Spinal cord (tissue), 10 donors: ENCODE measurements at places on chromosomes 5 and 9. TPM values are rescaled to one million over a fixed set of nuclear protein-coding genes. Genes with fewer than 3 reads are reported as not detected.

Gene GRPEL2
- 21.4 TPM for polyA plus RNA-seq

Gene ST8SIA4
- 16.8 TPM for polyA plus RNA-seq

Gene CCIN
- polyA plus RNA-seq: 0.35 TPM

Gene PCDHA11
- polyA plus RNA-seq: 10.6 TPM

Gene PCDHGB6
- polyA plus RNA-seq: 22.0 TPM

Gene CACNA1B
- 20.8 TPM for polyA plus RNA-seq

Gene SPAG8
- polyA plus RNA-seq: 12.7 TPM

Gene NDST1
- polyA plus RNA-seq: 81.1 TPM

Gene NME5
- polyA plus RNA-seq: 24.4 TPM

Gene HMCN2
- 5.9 TPM for polyA plus RNA-seq

Gene CRAT
- 65.9 TPM for polyA plus RNA-seq

Gene RELL2
- polyA plus RNA-seq: 32.4 TPM

Gene TTLL11
- polyA plus RNA-seq: 21.0 TPM

Gene LHX3
- polyA plus RNA-seq: 1.5 TPM

Gene TMOD1
- 104 TPM for polyA plus RNA-seq

Gene PAEP
- not detected for polyA plus RNA-seq

Gene RGMB
- 44.7 TPM for polyA plus RNA-seq

Gene TICAM2
- 3.8 TPM for polyA plus RNA-seq

Gene ANKRD31
- polyA plus RNA-seq: 0.51 TPM

Gene LPCAT1
- polyA plus RNA-seq: 140 TPM

Gene LCP2
- polyA plus RNA-seq: 6.0 TPM

Gene MTX3
- polyA plus RNA-seq: 14.5 TPM

Gene CARTPT
- 20.2 TPM for polyA plus RNA-seq

Gene FLT4
- polyA plus RNA-seq: 7.6 TPM

Gene COL5A1
- polyA plus RNA-seq: 79.4 TPM

Gene DMRTA1
- polyA plus RNA-seq: 0.32 TPM

Gene INSYN2B
- 5.3 TPM for polyA plus RNA-seq

Gene INPP5E
- polyA plus RNA-seq: 33.5 TPM

Gene EIF4E1B
- polyA plus RNA-seq: 4.0 TPM

Gene NPR3
- 6.8 TPM for polyA plus RNA-seq

Gene GRM6
- polyA plus RNA-seq: 3.7 TPM

Gene FAXDC2
- polyA plus RNA-seq: 19.3 TPM

Gene EXOSC3
- polyA plus RNA-seq: 24.3 TPM

Gene PCDHGB2
- polyA plus RNA-seq: 14.0 TPM

Gene IL7R
- 1.8 TPM for polyA plus RNA-seq

Gene CBY3
- 2.6 TPM for polyA plus RNA-seq

Gene NUDT12
- 26.8 TPM for polyA plus RNA-seq

Gene FKBP15
- 25.6 TPM for polyA plus RNA-seq

Gene BARHL1
- polyA plus RNA-seq: 3.3 TPM

Gene CCL28
- polyA plus RNA-seq: 1.0 TPM

Gene PCDHA7
- 6.4 TPM for polyA plus RNA-seq

Gene KIF24
- 3.7 TPM for polyA plus RNA-seq

Gene NMUR2
- 1.3 TPM for polyA plus RNA-seq

Gene GRXCR2
- not detected for polyA plus RNA-seq

Gene ZNG1C
- polyA plus RNA-seq: 23.1 TPM

Gene PTPRD
- polyA plus RNA-seq: 131 TPM

Gene IL9
- polyA plus RNA-seq: 1.0 TPM

Gene FOXD4L3
- polyA plus RNA-seq: 0.81 TPM

Gene CDC20B
- polyA plus RNA-seq: 0.41 TPM

Gene SLC6A19
- polyA plus RNA-seq: 0.22 TPM

Gene SEMA5A
- polyA plus RNA-seq: 35.2 TPM

Gene CAPSL
- polyA plus RNA-seq: 4.6 TPM

Gene LSM11
- 66.3 TPM for polyA plus RNA-seq

Gene PCDHGA8
- 1.9 TPM for polyA plus RNA-seq
